Stimulated activated CD4-positive, alpha-beta T cell treated with anti-CD3 and anti-CD28 coated beads, TNF-alpha, amount 100 ng/mL, for 24 hours (primary cell): ENCODE measurements at places on chromosomes 5 and 9.

DNA sequence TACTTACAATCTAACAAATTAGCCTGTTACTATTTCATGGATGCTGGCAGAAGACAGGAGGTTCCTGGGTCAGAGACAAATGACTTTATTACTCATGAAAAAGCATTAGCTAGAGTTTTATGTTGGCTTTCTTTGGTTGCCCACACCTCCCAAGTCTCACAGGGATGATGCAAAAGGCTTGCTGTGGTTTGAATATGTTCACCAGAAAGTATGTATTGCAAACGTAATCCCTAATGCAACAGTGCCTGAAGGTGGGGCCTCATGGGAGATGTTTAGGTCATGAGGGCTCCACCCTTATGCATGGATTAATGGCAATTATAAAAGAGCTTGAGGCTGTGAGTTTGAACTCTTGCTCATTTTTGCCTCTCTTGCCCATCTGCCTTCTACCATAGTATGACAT lies 28.5 kb downstream of the DPYSL3 start:
- DNase-seq, result no peak

DNA sequence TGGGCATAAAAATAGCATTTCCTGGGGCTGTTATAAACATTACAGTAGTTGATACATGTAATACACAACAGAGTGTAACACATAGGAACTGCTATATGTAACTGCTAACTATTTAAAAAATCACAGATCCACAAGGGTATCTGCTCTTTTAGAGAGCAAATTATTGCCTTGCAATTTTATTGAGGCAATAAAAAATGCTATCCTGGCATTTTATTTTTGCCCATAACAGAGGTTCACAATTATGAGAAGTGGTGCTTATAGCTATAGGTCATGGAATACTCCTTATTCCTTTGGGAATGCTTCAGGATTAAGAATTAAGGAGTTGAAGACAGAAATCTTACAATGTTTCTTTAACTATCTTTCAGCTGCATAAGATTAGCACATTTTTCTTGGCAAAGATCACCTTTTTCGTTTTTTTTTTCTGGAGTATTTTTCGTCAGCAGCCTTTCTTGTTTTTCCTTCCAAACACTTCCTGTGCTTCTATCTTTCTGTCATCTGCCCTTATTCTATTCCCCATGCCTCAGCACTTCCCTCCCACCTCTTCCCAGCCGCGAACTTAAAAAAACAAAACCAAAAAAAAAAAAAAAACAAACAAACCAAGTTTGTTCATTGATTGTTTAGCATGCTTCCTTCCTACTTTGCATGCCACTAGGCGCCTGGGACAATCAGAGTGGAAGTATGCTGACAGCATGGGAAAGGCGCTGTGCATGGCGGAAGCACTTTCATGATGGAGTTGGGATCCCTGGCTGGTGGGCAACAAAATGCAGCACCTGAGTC lies 264.2 kb downstream of the MAST4 start:
- DNase-seq, result no peak

- no peak for DNase-seq
These were observed 304.1 kb downstream of the ARRDC3 start for GRCh38 chr5:91079037-91079436.

- DNase-seq, result no peak
These were observed 24.8 kb downstream of the GRIA1 start for GRCh38 chr5:153515301-153515700.

DNA sequence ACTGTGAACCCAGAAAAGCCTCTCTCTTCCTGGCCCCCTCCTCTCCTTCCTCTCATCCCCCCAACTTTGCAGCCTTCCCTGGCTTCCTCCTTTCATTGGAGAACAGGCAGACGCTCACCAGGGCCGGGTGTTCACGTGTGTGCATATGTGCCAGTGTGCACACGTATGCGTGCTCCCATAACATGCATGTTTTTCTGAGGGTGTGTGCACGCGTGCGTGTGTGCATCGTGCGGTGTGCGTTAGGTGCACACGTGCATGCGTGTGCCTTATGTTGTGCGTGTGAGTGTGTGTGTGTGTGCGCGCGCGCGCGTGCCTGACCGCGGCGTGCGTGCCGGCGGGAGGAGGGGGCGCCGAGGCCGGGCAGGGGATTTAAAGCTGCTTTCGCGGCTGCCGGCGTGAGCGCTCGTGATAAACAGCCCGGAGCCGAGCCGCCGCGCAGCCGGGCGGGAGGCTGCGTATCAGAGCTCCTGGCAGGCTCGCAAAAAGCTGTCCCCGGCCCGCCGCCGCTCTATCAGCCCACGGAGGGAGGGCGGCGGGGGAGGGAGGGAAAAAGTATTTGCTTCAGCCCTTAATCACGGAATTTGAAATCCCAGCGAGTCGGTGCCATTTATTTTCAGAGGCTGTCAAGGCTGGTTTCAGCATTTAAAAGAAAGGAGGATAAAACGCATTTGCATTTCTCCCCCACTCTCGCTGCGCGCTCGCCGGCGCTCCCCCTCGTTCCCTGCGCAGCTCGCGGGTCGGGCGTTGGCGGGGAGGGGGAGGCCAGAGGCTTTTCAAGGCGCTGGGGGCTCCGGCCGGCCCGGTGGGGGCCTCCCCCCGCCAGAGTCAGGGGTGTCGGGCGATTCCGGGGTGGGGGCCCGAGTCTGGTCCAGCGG lies 183.9 kb downstream of the C9orf50 start:
- no peak for DNase-seq

GRCh38 chr5:1856596-1857255 lies 26.0 kb downstream of the IRX4 start:
- DNase-seq, result no peak

- no peak for DNase-seq
These were observed 31.7 kb downstream of the CEP72 start for GRCh38 chr5:643811-644271.

GRCh38 chr9:78210841-78211301 lies 25.0 kb upstream of the CEP78 start:
- no peak for DNase-seq
